ENCODE measurements at places on chromosomes 12 and 14.

DNA sequence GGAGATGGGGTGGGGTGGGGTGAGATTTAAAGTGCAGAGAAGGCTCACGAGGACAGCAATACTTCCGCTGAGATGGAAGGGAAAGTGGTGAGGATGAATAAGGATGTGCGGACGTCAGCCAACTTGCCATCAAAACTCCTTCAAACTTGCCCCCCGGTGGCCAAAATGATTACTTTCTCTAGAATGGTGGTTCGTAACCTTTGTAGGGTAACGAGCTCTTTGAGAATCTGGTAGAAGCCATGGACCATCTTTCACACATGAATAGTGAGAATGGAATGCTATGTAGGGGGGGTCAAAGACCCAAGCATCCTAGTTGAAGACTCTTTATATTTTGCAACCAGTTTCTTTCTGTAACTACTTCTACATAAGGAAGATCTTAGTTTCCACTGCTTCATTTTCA is 245.9 kb upstream of the DDHD1 start:
- DNase-seq: no peak

DNA sequence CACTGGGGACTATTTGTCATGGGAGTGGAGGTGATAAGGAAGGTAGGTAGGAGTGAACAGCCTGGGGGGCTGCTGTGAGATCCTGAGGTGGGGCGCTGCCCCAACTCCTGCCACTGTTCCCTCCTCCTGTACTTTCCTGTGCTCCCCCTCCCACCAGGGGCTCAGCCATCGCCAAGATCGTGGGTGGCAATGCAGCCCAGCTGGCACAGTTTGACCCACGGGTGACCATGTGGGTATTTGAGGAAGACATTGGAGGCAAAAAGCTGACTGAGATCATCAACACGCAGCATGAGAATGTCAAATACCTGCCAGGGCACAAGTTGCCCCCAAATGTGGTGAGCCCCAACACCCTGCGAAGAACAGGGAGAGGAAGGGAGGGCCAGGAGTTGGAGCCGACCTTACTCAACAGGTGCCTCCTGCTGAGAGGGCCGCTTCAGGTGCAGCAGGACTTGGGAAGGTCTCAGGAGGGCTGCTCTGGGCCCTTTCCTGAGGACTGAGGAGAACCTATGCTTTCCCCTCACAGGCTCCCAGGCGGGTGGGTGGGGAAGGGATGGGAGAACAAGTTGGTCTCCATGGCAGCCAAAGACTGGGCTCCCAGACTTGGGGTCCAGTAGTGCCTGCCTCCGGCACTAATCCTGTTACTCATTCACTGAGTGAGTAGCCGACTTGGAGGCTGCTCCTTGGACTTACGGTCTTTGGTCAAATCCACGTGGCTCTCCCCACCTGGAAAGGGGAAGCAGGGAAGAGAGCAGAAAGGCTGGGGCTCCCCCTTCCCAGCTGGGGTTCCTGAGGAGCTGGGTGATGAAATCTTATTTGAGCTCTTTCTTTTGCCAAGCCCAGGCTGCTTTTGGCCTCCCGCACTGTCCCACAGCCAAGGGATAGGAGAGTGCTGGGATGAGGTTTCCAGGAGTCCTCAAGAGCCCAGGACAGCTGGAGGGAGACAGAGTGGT is 884 bp downstream of the GPD1 start:
- no peak for DNase-seq

DNA sequence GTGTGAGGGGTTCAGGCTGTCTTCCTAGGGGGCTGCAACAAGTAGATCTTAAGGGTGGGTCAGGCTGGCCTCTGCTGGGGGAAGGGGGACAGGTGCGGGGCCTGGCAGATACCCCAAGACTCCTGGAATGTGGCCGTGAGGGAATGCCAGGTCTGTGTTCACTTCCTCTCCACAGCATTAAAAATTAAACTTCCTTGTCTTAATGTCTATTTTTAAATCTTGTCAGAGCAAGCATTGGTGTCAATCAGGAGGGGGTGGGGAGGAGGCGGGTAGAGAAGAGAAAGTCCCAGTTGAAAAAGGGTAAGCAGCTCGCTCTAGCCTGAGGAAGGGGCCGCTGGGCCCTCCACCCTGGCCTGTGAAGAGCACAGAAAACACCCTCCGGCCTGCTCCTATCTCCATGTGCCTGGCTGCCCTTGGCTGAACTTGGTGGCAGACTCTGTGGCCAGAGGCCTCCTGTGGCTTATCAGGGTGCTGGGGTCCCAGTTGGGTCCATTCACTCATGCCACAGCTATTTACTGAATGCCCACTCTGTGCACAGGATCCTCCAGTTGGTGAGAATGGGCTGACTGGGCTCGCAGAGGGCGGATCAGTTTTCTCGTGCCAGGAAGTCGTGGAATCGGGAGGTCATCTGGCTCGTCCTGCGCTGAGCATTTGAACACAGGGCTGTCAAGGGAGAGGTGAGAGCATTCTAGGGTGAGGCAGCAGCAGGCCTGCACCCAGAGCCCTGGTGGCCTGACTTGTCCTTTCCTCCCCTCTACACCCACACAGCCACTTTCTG is 128.8 kb downstream of the TSPAN9 start:
- no peak for DNase-seq

DNA sequence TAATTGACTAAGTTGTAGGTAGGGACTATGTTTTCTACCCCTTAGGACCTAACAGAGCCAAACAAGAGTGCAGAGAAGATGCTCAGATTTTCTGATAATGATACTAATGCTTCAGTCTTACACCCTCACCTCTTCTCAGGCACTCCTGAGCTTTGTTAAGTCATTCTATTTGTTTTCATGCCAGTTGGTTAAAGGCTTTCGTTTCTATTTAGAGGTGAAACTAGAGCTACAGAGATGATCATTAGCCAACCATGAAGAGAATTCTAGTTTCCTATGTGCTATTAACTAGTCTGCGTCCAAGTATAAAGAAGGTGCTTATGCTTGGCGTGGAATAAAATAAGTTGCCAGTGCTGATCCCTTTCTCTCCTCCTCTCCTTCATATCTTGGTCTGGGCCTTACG is 34.6 kb upstream of the PYGL start:
- no peak for DNase-seq

- no peak for DNase-seq
These were observed 362 bp upstream of the ACYP1 start for GRCh38 chr14:75064205-75064567.

- DNase-seq: no peak
These were observed 4.4 kb upstream of the TNFAIP2 start for GRCh38 chr14:103118663-103119404.

- peak; percentile 10 for DNase-seq
These were observed 4.2 kb upstream of the BAZ2A start for GRCh38 chr12:56634242-56634836.

GRCh38 chr12:122978507-122978955 is 1.9 kb upstream of the ARL6IP4 start:
- DNase-seq: no peak

- DNase-seq: no peak
These were observed 258.6 kb upstream of the TMEM132C start for GRCh38 chr12:128008341-128008740.

GRCh38 chr12:109029411-109029810 is 8.5 kb upstream of the SVOP start:
- DNase-seq: no peak

DNA sequence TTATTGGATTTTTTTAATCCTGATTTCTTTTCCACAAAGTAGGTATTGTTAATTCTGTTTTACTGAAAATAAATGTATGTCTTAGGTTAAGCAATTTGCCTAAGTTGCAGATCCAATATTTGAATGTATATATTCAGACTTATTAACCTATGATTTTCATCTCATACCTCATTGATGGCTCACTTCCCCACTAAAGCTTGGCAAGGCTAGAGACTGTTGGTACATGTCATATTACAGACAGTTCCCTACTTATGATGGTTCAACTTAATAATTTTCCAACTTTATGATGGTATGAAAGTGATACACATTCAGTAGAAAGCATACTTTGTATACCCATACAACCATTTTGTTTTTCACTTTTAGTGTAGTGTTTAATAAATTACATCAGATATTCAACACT is 33.2 kb upstream of the KCNH3 start:
- DNase-seq: no peak

DNA sequence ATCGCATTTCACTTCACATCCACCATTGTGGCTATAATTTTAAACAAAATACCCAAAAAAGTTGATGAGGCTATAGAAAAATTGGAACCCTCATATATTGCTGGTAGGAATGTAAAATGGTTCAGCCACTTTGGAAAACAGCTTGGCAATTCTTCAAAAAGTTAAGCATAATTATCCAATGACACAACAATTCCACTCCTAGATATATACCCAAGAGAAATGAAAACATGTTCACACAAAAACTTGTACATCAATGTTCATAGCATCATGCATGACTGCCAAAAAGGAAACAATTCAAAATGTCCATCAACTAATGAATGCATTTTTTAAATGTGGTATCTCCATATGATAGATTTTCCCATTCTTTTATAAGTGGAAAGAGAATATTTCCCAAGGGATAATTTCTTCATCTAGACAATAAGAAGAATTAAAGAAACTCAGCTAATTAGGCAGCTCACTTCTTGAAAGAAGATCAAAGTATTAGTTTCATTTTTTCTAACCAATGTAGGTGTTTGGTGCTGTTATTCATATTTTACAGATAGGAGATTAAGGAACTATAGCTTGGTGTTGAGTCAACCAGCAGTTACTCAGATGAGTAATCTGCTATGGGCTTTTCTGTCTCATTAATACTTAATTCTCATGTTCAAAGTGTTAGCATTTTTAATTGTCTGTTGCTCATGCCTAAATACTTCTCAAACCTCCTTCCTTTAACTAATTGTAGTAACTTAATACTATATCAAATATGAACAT is 32.8 kb downstream of the YEATS4 start:
- no peak for DNase-seq

DNA sequence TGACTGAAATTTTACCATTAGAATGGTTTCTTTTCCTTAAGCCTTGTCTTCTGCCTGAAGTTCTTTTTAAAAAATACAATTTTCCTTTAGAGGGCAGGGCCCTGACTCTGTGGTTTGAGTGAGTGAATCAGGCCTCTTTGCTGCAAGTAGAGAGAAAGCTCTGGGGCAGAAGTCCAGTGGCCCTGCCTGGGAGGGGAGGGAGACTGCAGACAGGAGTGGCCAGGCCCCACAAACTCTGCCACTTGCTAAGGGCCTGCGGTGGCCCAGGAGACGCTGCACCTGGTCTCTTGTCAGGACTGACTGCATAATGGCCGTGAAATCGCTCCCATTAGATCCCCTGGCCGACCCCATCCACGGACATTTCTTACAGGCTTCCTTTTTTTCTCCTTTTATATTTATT is 25.5 kb downstream of the TSPAN11 start:
- no peak for DNase-seq

All from T-helper 2 cell (primary cell).